ENCODE measurements at places on chromosomes 4 and X.

GRCh38 chrX:118216087-118216486 is 99.5 kb upstream of the KLHL13 start:
- no peak for DNase-seq

- peak; percentile 0 for DNase-seq
Observed at GRCh38 chrX:64204701-64205440, 637 bp downstream of the AMER1 start.

DNA sequence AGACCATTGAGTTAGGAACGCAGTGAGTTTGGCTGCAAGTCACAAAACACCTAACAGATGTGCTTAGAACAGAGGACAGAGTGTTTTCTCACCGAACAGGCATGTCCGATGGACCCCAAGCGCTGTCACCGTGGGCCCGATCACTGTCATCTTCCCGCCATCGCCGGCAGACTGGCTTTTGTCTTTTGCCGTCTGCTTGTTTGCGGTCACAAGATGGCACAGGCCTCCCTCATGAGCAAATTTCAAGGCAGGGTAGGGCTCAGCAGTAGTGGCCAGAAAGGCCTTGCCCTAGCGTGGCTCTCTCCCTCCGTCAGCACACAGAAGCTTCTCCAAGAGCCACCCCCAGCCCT is 21.4 kb upstream of the MRFAP1 start:
- DNase-seq: no peak

GRCh38 chr4:77376788-77377460 is 219.9 kb downstream of the CCNG2 start:
- DNase-seq: no peak

DNA sequence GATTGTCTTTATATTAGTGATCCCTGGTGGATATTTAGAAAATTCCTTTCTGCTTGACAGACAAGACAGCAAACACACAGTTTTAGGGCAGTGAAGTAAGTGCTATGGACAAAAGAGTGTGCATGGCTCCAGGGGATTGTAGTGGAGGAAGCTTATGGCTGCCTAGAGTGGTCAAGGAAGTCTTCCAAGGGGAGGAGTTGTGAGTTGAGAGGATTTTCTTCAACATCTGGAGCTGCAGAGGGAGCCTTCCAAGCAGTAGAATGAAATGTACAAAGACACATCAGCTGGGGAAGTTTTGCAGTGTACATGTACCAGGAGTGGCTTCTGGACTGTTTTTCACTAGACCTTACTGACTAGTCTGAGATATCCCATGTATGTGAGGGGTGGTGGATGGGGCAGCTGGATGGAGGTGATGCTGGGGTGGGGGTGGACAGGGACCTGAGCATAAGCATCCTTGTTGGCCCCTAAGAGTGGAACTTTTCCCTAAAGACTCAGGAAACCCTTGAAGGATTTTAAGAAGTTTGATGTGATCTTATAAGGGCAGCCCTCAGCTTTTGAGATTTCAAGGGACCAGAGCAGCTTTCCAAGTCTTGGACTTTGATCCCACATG is 160.5 kb upstream of the TAPT1 start:
- DNase-seq: no peak
